ENCODE measurements at places on chromosomes 2 and 18.

GRCh38 chr18:58169472-58169871, 125.4 kb downstream of the NEDD4L start:
- no peak for DNase-seq

DNA sequence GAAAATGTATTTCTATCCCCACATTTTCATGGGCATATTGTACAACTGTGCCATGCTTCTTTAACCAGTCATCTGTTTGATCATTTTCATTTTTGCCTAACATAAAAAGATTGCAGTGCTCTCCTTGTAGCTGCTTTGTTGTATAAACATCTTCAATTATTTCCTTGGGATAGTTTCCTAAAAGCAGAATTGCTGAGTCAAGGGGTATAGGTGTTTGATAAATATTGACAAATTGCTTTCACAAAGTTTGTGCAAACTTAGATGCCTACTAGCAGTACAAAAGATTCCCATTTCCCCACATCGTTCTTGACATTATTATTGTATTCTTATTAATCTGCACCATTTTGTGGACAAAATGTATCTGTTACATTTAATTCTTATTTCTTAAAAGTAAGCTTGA, 479.6 kb downstream of the FBXO15 start:
- no peak for DNase-seq

- no peak for DNase-seq
These were observed 20.8 kb upstream of the LYPD1 start for GRCh38 chr2:132690664-132691303.

GRCh38 chr2:74293191-74293991, 49.8 kb downstream of the SLC4A5 start:
- no peak for DNase-seq

DNA sequence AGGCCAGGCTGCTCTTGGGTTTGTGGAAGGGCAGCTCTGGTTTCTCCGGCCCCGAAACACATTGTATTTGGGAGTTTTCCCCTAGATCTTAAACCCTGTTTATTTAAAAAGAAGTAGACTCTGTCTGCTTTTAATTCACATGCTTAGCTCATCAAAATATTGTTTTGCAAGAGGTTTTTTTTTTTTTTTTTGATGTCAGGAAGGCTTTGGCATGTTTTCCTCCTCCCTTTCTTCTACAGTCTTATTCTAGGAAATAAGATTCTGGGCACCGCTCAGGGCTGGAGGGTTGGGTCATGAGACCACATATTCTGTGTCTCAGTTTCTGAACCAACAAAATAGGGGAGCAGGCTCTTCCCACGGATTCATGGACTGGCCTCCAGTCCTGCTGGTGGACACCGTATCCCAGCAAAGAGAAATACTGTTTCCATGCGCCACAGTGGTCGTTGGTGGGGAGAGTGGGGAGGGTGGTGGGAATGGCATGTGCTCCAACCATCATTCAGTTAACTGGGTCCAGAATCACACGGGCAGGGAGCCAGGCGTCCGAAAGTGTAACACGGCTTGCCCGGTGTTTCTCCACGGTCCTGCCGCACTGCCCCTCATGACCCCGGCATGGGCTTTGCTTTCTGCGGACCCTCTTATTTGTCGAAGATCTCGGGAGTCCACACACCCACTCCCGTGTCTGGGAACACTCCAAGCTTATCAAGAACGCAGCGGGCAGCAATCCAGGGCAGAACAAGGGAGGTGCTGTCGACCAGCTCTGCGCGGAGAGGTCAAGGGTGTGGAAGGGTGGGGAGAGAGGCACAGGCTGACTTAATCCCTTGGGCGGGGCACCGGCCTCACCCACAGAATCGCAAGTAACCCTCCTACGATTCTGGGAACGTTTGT, 176.7 kb downstream of the GLI2 start:
- no peak for DNase-seq
